ENCODE measurements at places on chromosomes 1 and 21.

GRCh38 chr1:229298887-229299503 is 28.1 kb downstream of the RAB4A start:
- DNase-seq, result no peak

- no peak for DNase-seq
Observed at GRCh38 chr1:42935971-42936308, 22.7 kb downstream of the SLC2A1 start.

DNA sequence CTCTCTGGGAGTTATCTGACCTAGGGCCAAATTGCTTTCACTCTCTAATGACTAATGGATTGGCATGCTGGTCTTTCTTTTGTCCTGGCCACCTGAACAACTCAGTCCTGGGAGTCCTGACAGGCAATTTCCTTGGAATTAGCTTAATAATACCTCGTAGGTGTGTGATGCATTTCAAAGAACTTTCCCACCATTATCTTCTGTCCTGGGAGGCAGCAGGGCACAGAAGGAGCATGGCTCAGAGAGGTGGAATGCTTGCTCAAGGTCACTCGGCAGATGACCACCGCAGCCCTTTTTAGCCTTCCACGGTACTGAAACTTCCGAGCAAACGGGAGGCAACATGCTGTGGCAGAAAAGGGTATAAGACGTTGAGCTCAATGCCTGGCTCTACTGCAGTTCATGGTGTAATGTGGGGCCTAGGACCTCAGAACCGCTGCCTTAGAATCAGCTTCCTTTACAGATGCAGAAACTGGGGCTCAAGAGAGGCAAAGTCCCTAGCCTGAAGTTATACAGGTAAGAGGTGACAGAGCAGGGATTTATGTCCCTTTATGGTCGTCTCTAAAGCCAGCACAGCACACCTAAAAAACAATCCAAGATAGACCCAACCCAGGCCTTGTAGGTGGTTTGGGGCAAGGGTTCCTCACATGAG is 3.2 kb downstream of the ID3 start:
- DNase-seq, result no peak

DNA sequence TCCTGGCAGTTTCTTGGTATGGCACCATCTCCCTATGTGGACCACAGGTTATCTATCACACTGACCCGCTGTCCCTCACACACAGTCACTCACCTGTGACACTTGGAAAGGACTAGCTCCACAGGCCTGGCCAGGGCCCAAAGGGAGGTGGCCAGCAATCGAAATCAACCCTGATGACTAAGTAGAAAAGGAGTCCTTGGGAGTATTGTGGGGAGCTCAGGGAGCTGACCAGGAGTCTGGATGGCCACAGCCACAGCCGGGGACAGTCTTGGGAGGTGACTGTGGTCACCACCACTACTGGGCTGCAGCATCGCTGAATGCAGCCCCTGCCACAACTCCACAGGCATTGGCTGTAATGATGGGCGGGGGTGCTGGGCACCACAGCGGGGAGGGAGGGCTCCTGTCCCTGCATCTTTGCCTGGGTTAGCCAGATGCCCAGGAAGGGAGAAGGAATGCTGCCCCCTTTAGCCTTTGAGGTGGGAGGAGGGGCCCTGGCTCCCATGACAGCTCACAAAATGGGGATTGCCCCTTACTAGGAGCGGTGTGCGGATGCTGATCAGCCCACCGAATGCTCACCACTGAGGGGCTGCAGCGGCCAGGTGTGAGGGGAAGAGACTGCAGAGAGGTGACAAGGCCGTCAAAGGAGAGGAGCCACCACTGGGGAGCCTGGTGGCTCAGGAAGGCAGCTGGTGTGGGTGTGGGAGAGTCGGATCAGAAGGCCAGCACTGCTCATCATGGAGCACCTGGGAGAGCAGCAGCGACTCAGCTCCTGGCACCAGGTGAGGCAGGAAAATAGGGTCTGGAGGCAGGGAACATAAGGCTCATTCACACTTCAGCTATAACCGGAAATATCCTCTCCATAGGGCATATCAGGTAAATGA is 61.3 kb downstream of the H3-3A start:
- no peak for DNase-seq

GRCh38 chr1:89602871-89603404 is 30.0 kb upstream of the LRRC8C start:
- peak; percentile 46 for DNase-seq

DNA sequence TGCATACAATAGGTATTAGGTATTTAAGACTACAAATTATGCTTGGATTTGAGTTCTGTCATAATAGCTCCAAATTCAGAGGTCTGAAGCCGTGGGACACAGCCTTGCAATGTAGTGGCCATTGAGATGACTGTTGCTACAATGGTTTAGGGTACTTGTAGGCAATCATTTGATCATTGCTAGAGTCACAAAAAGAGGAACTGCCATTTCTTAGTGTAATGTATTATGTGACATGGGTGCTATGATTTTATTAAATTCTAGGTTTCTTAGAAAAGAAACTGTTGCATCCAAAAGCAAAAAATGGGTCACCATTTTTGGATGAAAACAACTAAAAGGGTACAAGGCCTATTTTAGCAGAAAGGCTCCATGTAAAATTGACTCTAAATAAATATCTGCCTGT is 129.9 kb upstream of the ZNF644 start:
- no peak for DNase-seq

DNA sequence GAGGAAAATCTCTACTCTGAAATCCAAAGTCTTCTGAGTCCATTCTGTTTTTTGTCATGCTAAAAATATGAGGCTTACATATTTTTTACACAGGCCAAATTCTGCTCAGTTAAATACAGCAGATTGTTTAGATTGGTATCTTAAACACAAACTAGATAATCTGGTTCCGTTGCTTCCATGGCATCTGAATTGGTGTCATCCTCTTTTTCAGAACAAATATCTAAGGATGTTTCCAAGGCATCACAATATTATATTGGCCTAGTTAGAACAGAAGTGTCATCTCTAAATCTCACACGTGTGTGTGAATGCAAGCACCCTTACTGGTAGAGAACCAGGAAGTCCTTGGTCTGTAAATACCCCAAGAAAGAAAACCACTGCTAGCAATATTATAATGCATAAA is 151.2 kb downstream of the NRIP1 start:
- no peak for DNase-seq

- no peak for DNase-seq
Observed at GRCh38 chr1:214066190-214066589, 78.4 kb downstream of the PROX1 start.

DNA sequence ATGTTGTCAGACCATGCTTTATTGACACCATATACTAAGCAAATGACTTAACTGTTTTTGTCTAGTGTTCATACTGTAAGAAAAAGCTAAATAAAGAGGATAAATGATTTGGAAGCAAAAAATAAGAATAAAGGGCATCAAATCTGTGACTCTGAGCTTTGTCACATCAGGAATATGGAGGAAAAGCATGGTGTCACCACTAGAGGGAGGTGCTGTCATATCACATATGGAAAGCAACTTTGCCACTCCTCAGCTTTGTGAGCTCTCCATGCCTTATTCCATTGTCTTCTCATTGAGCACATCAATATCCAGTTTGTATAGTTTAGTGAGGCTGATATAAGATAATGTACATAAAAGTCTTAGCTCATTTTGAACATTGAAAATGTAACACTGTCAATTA is 20.8 kb upstream of the GBP1 start:
- DNase-seq, result no peak

DNA sequence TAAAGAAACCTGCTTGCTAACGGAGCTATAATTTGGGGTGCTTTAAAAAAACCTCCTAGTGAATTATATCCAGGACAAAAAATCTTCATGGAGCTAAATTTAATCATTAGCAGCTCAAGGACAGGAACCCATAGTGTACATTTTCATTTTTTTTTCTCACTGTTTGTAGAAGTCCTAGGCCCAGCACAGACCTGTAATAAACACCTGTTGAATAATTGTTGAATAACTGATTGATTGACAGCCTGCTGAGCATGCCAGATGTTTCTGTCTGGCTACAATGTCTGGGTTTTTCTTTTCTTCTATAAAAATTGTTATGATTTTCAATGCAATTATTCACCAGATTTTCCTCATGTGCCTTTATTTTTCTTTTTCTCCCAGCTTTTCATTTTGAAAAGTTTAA is 10.9 kb upstream of the GALNT2 start:
- DNase-seq, result no peak

GRCh38 chr1:112390775-112391602 is 5.0 kb upstream of the CTTNBP2NL start:
- peak; percentile 77 for DNase-seq

DNA sequence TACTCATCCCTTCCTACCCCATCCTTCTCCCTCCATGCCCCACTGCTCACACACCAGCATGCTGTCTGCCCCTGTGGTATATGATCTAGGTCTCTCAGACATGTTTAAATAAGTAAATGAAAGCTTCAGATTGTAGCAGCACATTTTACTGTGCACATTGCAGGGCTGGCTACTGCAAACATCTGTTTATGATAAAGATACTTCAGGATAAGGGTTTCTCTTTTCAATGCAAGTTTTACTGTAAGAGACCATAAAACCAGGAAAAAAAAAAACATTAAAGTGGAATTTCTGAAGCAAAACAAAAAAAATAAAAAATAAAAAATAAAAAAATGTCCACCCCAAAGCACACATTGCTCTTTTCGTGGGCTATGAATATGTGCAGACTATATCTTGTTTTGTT is 184.4 kb downstream of the USH2A start:
- DNase-seq, result no peak
